ENCODE measurements at places on chromosomes 3 and 15.

GRCh38 chr3:100048248-100048647 lies 66.1 kb downstream of the FILIP1L start:
- DNase-seq = no peak

- no peak for DNase-seq
Measured at GRCh38 chr15:46343196-46343935, 708.5 kb downstream of the SQOR start.

GRCh38 chr3:62371720-62372591 lies 1.4 kb downstream of the FEZF2 start:
- no peak for DNase-seq

- no peak for DNase-seq
Measured at GRCh38 chr15:39513936-39514335, 66.9 kb upstream of the THBS1 start.

DNA sequence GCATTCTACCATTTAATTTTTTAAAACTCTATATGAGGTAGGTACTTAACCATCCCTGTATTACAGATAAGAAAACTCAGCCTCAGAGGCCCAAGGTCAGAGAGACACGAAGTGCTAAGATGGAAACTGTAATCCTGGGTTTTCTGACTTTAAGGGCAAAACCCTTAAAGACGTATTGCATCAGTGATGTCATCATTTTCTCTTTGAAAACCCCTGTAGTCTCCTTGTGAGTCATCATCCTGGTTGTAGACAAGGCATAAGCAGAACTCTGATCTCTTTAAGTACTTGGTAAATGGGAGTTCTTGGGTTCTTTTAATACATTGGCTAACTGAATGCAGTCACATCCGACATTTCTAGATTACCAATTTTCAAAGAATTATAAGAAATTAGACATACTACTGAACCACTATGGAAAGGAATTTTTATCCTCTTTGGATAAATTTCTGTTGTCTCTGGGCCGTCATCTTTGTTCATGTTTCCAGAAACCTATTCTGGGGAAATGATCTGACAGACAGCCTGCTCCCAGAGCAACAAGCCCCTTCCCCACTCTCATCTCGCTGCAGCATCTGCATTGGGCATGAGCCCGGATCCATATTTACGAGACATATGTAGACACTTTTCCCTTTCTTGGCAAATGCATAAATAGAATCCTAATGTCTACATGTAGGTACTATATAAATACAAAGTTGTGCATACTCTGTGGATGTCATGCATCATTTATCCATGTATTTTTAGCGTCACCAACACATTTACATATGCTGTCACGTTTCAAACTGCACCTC lies 48.7 kb upstream of the MDFIC2 start:
- DNase-seq = no peak

DNA sequence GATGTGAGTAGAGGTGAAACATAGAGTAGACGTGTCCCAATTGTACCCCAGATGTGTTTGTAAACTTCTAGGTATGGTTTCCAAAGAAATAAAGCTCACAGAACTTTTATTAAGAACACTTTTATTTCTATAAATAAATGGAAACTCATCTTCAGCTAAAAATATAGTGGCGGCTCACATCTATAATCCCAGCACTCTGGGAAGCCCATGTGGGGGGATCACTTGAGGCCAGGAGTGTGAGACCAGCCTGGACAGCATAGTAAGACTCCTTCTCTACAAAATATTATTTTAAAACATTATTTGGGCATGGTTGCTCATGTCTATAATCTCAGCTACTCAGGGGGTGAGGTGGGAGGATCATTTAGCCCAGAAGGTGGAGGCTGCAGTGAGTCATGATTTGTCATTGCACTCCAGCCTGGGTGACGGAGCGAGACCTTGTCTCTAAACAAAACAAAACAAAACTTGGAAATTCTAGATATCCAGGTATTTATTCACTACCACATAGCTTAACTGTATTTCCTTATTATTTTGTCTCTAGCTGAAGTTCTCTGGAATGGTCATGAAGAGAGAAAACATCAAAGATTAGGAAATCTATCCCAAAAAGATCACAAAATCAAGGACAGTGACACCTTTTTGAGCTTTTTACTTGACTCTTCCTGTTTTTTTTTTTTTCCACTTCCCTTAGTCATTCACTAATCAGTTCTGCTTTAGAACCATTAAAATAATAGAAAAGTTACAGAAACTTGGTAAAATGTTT lies 258.1 kb downstream of the TIGIT start:
- DNase-seq = no peak

DNA sequence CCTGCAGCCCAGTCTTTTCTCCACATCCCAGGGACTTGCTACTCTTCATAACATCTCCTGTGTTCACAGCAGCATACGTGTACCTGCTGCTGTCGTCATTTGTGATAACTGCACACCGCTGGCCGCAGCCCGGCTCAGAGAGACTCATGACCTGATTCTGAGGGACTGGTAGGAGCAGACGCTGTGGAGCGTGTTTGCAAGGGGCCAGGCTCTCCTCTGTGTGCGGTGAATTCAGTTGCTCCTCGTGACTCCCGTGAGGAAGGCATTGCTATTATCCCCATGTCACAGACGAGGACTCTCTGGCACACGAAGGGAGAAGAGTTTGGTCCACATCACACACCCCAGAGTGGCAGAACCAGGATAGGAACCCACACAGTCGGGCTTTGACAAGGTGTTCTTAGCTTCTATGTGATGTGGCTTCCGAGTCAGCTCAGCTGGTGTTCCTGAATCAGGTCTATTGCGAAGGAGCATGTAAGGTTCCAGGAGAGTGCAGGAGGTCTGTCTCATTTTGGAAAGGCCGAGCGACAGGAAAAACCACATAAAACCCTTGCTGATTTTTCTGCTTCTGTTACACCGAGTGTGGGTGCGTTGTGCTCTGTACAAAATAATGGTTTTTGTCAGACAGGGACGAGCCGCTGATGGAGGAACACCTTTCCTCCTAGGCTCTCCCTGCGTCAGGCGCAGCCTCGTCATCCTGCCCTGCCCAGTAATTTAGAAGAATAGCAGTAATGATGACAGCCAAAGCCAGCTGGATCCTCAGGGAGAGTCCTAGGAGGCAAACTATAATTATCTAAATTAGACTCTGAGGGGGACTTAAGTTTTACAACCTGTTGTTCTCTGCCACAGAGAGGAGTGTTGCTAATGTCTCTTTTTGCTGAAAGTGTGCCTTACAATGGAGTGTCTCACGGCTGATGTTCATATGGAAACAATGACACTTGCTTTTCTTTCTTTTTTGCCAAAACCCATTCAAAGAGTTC lies 157.5 kb upstream of the RGMA start:
- DNase-seq = no peak

- no peak for DNase-seq
Measured at GRCh38 chr3:62252438-62253157, 120.8 kb downstream of the FEZF2 start.

- DNase-seq = no peak
Measured at GRCh38 chr3:150068440-150069153, 97.9 kb upstream of the PFN2 start.

- no peak for DNase-seq
Measured at GRCh38 chr3:41630708-41631107, 331.2 kb downstream of the ULK4 start.

GRCh38 chr3:126926684-126927400 lies 56.1 kb upstream of the PLXNA1 start:
- DNase-seq = no peak

DNA sequence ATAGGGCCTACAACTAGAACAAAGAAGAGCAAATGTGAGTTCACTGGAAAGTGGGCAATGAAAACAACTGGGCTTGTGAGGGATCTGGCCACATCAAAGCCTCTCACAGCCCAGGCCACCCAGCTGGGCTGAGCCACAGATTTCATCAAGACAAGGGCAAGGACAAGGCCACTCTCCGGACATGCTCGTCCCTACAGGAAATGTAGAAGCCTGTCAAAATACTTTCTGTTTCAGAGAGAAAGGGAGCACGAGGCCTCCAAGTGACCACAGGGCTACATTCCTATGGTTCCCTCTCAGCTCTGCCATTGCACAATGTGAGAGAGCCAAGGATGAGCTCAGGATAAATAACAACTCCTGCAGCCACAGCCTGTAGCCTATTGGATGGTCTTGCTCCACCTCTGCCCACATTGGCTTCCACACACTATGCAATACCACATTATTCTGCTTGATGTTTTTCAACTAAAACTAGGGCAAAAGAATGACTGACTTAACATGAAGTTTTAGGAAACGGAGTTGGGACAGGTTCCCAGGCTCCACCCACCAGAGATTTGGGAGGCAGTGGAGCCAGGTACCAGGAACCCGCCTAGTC lies 12.1 kb downstream of the TBC1D2B start:
- no peak for DNase-seq

- DNase-seq = no peak
Measured at GRCh38 chr15:42373274-42373673, 14.0 kb downstream of the CAPN3 start.

All from iPS-NIHi11 (cell line).